ENCODE measurements at places on chromosomes 2 and 18. TPM values are rescaled to one million over a fixed set of nuclear protein-coding genes. Genes with fewer than 3 reads are reported as not detected.

DNA sequence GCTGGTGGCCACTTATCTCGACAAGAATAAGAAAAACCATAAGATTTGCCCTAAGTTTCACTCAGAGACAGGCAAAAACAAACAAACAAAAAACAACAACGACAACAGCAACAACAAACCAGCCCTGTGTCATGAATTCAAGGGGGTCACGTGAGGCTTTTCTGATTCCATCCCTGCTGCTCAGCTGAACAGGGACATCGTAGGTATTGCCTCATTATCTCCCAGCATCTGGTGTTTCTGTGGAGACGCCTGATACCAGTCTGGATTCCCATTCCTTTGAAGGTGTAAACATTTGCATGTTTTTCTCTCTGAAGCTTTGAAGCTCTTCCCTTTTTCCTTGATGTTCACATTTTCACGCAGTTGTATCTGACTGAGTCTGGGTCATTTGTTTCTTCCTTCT is 117.4 kb downstream of the KCNF1 start:
- no peak for DNase-seq

Gene PROKR1
- total RNA-seq = not detected

DNA sequence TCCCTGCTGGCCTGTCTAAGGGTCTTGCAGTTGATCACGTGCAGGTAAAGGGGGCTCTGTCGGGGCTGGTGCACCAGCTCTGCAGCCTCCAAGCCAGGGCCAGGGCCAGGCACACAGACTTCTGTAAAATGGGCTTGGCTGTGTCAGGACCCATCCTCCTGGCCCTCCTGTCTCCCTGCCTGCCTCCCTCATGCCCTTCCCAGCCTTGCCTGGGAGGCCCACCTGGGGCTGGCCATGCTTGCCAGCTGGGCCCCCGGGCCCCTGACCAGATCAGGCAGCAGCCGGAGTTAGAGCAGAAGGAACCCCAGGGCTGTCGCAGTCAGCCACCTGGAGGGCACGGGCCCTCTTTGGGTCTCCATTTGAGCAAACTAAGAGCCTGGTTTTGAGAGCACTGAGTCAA is 2.0 kb downstream of the SLC66A3 start:
- DNase-seq = no peak

Gene DYNC2LI1
- 15.2 TPM for total RNA-seq

- DNase-seq = no peak
Observed at GRCh38 chr2:141932261-141932660, 198.6 kb downstream of the LRP1B start.

GRCh38 chr2:69734035-69734611 is 7.8 kb upstream of the ANXA4 start:
- no peak for DNase-seq

GRCh38 chr2:47460766-47461165 is 57.8 kb downstream of the MSH2 start:
- DNase-seq = no peak
